ENCODE measurements at places on chromosomes 12 and 14.

GRCh38 chr14:37262649-37263048 lies 64.9 kb downstream of the MIPOL1 start:
- DNase-seq, result no peak

DNA sequence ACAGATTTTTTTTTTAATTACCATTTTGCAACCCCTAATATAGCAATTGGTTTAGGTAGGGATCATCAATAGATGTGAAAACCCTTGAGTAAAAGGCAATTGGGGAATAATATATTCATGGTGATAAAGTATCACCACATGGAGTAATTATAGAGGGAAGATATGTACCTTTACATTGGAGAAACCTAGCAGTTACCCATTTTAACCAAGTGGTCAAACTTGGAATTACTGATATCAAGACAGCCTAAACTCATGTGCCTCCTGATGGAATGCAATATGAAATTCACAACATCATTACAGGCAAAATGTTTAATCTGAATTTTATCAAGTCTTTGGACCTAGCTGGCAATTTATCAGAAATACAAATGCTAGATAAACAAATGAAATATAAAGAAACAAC lies 6.7 kb upstream of the SLC10A1 start:
- no peak for DNase-seq

DNA sequence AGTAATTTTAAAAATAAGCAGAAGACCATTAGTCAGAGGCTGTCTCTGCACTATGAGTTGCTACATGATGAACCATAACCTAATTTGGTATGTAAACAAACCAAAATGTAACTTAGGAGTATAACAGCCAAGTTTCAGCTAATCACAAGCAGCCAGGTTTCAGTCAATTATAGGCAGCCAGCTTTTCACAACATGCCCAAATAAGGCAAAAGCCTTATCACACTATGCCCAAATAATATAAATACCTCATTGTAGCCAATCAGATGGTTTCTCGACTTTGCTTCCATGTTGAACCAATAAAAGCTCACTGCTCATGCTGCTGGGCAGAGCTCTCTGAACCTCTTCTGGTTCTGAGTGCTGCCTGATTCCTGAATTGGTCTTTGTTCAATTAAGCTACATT lies 38.6 kb downstream of the GARIN6 start:
- no peak for DNase-seq

- no peak for DNase-seq
Observed at GRCh38 chr12:9032202-9032964, 43.0 kb downstream of the KLRG1 start.

- DNase-seq, result no peak
Observed at GRCh38 chr12:22325218-22325617, 9.3 kb downstream of the ST8SIA1 start.

DNA sequence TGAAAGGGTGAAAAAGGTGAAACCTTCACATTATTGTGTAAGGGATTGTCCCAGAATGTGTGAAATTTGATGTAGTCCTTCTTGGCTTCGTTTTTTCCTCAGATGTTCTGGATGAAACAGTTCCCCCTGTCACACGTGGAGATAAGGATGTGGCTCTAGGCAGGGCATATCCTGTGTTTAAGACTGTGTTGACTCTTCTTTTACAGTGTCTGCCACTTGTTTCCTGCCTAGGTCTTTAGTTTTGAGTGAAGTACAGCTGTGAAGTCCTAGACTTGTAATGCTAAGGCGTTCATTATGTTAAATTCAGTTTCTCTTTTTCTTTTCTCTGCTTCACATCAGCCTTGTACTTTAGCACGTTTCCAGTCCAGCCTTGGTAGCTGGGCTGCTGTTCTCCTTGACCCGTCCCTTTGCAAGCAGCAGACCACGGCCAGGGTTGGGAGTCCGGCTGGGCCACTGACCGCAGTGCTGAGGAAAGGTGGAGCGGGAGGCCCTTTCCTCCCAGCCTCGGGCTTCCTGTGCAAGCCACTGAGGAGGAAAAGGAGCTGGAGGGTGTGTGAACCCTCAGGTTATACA lies 59.1 kb downstream of the RASSF3 start:
- peak; percentile 27 for DNase-seq

DNA sequence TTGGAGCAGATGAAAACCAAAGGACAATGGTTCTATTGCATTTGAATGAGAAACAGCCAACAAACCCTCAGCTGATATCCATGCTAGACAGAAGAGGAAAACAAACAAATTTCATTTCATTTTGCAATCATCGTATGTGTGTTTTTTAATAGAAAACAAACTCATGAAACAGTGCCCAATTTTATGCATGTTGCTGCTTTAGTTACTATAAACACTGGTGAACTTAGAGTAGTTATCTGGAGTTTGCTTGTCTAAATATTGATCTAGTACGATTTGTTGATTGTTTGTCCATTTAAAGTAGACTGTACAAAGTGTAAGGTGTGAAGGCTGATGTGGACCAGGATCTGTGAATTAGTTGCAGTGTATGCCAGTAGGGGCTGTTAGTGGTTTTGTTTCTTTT lies 166.6 kb downstream of the KITLG start:
- DNase-seq, result no peak

- no peak for DNase-seq
Observed at GRCh38 chr14:70919774-70920173, 12.5 kb downstream of the PCNX1 start.

DNA sequence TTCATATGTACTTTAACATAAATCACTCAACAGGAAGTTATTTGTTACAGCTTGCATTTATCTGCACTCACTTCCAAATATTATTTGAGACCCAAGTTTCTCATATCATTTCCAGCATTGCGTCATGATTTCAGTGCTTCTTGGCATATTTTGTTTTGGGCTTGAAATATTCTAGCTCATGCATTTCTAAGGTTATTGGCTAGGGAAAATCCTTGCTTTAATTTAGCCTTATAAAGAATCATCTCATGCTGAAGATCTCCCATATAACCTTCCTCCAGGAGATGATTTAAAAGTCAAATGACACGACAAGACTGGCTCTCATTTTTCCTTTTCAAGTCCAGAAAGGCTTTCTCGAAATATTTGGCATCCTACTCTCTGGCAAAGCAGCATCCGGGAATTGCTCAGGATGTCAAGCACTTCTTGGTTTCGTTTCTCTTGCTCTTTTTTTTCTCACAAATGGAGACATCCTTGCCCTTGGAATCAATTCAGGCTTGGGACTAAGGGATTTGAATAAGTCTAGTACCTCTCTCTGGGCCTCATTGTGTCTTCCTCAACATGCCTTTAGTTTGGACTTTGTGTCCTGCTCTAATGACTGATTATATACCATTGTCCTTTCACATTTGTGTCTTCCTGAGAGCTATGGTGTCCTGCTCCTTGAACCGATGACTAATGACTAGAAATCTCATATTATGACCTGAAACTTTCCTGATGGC lies 295.0 kb downstream of the RMST start:
- no peak for DNase-seq

DNA sequence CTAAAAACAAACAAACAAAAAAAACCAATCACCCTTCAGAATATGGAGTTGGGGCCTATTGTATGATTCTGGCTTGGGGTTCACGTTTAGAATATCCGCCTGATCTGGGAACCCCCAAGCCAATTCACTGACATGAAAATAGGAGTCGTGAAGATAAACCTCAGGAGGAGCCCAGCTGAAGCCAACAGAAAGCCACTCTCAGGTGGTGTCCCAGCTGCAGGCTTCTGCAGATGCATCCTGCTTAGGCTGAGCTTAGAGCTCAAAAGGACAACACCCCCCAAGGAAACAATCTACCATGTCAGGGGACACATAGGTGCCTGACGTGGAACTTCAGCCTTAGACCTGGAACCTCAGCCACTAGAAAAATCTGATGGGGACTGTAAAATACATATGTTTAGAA lies 51.9 kb downstream of the SYNE3 start:
- no peak for DNase-seq

- DNase-seq, result no peak
Observed at GRCh38 chr12:96228566-96229248, 34.5 kb downstream of the ELK3 start.

GRCh38 chr12:101186291-101186690 lies 23.7 kb downstream of the SLC5A8 start:
- DNase-seq, result no peak

DNA sequence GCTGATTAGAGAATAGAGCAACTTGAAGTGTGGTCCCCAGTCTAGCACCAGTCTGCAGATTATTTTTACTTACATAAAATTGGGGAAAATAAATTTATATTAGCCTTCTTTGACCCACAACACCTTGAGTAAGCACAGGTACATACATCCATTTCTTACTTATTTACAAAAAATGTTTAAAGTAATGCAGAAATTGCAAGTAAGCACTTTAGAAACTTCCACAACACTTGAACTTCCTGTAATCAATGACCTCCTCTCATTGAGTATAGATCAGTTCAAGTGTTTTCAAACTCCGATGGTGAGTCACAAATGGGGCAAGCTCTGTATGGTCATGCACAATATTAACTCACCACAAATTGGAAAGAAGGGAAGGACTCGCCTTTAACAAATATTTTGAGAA lies 83.3 kb downstream of the KIF21A start:
- no peak for DNase-seq

DNA sequence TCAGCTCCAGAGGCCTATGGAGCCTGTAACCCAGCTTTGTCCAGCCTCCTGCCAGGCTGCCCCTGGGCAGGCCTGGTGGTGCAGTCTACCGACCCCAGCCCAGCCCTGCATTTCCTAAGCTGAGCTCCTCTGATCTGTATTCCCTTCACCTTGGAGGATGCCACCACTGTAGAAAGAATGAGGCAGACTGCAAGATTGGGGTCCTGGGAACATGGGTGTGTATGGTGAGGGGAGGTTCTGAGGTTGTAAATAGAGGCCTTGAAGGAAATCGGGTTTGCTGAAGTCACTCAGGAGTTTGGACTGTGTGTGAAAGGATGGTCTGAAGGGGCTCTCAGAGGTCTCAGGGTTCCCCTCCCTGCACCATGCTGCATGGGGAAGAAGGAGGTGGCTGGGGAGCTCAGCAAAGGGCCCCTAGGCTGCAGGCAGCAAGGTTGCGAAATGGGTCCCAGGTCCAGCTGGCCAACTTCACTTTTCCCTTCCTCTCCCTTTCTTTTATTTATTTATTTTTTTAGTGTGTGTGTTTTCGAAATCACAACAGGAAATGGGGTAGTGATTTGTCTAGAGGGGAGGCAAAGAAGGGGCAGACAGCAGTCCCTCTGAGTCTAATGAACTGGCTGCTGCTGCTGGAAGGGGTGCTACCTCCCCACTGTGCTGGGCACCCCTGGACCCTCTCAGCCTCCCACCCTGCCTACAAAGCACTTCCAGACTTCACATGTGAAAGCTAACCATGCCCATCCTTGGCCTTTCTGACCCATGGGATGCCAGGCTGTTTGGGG lies 1.2 kb upstream of the LRP1-AS start:
- no peak for DNase-seq

DNA sequence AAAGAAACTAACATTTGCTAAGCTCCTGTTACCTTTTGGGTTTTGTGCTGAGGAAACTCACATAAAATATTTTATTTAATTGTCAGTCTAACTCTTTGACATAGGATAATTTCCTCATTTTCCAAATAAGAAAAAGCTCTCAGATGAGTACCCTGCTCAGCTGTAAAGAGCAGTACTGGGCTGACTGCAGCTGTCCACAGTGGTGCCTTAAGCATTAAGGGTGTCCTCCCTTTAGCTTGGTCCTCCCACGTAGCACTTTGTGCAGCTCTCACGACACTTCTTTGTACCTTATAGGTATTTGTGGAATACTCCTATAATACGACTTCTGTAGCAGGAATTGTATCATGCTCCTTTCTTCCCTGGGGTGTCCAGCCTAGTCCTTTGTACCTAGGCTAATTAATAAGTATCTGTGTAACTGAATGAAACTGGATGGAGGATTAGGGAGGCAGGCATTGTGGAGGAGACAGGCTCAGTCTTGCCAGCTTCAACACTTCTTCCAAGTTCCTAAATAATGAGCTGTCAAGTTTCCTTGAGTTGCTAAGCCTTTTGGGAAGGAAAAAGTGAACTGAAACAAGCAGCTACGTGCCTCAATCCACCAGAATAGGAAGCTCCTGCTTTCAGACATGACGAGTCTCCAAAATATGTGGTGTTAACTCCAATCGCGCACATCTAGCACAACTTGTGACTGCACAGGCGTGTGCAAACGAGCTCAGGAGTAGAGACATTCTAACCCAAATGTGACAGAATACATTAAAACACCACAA lies 123.0 kb downstream of the SLC38A4 start:
- DNase-seq, result no peak

DNA sequence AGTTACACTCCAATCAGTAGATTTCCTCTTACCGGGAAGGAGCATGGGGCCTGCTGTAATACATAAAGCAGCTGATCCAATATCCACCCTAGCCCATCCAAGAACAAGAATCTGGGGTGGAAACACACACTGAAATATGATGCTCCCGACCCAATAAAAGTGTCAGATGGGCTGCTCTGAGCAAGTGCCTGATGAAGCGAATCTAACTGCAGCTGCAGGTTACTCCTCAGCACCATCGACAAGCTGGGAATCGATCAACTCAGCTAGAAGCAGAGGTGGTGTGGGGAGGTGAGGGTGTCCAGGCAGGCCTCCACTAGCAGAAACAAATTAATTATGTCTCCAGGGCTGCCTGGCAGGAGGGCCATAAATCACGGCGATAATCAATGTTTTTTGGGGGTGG lies 64.0 kb upstream of the WSCD2 start:
- DNase-seq, result no peak

DNA sequence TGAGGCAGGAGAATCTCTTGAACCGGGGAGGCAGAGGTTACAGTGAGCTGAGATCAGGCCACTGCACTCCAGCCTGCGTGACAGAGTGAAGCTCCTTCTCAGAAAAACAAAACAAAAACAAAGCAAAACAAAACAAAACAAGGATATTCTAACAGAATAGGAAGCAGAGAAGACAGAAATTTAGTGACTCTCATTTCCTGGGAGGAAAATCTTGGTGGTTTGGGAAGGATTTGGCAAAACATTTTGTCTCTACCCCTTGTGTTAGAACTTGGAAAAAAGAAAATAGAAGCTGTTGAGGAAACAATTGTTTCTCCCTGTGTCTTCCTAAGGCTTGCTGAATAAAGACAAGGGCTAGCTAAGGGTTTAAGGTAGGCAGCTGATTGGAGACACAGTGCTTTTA lies 79.7 kb upstream of the PTPRR start:
- no peak for DNase-seq

GRCh38 chr12:14280921-14281320 lies 84.6 kb upstream of the ATF7IP start:
- no peak for DNase-seq

- no peak for DNase-seq
Observed at GRCh38 chr12:112855375-112855774, 51.4 kb upstream of the OAS1 start.

DNA sequence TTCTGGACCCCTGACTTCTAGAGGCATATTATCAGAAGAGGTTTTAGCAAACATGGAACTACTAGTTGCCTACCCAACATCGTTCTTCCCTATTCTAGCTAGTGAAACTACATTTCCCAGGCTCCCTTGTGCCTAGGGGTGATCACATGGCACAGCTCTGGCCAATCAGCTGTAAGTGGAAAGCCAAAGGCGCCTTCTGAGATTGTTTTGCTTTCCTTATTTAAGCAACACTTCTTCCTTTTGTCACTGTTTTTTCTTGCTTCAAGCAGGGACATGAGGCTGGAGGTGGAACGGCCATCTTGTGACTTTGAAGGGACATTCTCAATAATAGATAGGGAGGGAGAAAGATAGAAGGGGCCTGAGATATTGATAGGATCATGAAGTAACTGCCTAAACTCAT lies 136.7 kb downstream of the ZNF664 start:
- DNase-seq, result no peak

GRCh38 chr14:90280096-90280495 lies 23.7 kb downstream of the PSMC1 start:
- DNase-seq, result no peak

- peak; percentile 42 for DNase-seq
Observed at GRCh38 chr12:1583421-1584078, 10.8 kb downstream of the FBXL14 start.

GRCh38 chr12:80881106-80881505 lies 56.6 kb downstream of the LIN7A start:
- DNase-seq, result no peak

- no peak for DNase-seq
Observed at GRCh38 chr12:75971253-75971652, 60.3 kb downstream of the PHLDA1 start.
